ELF-1 (cell line): ENCODE measurements at places on chromosomes 3 and 15.

GRCh38 chr15:99961011-99961441 is 227.8 kb upstream of the LYSMD4 start:
- peak; percentile 33 for DNase-seq

DNA sequence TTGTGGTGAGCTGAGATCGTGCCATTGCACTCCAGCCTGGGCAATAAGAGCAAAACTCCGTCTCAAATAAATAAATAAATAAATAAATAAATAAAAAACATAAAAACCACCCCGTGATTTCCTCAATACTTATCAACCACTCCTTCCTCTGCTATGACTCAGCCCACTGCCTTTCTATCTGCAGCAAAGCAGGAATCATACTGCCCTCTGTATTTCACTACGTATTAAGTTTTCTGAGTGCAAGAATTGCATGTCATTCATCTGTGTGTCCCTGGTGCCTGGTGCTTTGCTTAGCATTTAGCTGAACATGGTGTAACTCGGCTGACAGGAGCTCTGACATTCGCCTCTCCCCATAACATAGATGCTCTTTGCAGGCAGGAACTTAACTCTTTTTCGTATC is 7.1 kb downstream of the LSG1 start:
- no peak for DNase-seq

- DNase-seq, result no peak
Observed at GRCh38 chr3:124336067-124336656, 344.2 kb upstream of the ROPN1 start.

GRCh38 chr15:58432401-58432800 is 610 bp downstream of the LIPC start:
- DNase-seq, result no peak

DNA sequence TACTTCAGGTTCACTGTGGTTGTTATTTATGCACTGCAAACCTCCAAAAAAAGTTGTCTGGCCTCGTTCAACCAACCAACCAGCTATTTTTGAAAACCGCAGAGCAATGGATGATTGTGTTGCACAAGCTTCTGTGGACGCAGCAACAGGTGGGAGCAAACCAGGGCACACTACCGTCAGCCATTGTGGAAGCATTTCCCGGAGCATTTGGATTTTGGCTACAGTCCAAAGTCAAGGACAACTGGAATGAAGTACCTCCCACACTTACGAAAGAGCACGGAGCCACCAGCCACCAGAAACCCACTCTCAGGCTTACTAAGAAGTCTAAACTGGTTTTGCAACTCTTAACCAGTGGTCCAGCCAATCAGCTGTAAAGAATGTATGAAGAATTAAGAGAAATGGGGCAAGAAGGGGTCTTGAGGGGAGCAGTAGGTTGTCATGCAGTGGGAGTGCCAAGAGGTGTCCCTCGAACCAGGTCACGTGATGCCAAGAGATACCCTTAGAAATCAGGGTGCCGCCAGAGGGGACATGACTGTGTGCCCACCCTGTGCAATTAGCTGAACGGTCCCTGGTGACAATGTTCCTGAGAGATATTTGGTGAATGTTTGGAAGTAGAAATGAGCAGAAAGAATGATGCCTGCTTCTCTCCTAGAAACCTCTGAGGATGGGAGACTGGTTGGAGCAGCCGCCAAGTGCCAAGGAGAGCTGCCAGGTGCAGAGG is 68.9 kb upstream of the PCSK6 start:
- DNase-seq, result no peak

DNA sequence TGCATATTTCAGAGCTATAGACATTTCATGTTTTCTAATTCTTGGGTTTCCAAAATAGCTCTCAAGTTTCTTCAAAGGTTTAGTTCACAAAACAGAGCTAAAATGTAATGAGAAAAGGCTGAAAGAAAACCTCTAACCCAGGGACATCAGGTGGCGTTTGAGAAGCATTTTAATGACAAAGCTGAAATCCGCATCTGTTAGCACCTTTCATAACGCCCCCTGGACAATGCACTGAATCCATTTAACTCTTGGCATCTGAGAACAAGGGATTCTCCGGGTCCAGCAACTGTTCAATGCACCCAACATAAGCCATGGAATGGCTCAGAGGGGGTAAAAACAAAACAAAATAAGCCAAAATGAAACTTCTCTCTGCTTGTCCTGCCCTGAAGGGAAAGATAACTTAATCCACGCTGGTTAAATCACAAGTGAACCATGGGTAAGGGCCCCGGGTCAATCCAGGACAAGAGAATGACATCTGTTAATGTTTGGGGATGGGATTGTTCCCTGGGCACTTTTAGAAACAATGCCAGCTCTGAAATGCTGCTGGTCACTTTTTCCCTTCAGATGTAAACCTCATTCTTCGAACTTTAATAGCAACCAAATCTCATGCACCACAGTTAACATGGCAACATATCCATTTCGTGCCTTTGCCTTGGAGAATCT is 466.2 kb upstream of the ADAMTS9 start:
- peak; percentile 38 for DNase-seq

GRCh38 chr3:114660808-114661207 is 367.0 kb downstream of the TIGIT start:
- no peak for DNase-seq

DNA sequence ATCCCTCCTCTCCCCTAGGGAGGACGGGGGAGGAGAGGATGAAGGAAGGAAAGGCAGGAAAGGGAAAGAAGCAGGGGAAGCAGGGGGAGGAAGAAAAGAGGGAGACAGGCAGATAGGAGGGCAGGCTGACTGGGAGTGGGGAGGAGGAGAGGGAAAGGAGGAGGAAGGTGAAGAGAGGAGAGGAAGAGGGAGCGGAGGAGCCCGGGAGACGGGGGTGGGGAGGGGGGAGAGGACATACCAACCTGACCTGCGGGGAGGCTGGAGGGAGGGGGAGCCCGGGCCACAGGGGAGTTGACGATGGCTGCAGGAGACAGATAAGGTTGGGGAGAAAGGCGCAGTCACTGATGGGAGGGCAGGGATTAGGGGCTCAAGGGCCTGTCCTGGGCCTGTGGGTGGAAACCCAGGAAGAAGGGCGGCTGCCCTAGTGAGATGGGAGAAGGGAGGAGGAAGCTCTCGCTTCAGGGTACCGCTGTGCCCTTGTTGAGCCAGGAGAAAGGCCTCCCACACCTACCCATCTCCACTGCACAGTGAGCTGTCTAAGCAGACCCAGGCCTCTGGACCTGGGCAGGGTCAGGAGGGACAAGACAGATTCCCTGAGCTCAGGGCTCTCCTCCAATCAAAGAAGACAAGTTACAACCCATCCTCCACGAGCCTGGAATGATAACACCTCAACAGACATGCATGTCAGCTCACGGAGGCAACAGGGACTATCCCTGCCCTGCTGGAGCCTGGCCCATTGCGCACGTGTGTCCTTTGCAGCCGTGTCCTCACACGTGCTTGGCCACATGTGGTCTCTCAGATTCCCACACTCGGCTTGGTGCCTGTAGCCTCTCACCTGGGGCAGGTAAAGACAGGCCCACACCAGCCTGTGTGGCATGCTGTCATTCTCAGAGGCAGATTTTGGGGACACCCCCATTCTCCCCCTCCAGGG is 27.9 kb downstream of the C3orf18 start:
- no peak for DNase-seq

DNA sequence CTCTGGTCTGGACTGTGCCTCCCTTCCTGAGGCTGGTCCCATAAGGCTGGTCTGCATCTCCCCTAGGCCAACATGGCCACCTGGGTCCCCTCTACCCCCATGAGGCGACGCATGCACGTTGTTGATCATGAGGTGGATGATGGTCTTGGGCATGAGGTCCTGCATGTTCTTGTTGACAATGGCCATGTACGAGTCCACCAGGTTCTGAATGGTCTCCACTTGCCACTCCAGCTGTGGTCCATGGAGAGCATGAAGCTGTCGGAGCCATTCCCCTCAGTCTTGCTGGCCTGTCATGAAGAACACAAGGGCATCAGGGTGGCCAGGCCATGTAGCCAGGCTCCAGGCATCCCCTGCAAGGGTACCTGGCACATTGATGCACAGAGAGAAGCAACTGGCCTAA is 27.1 kb upstream of the CSPG4 start:
- DNase-seq, result no peak

- no peak for DNase-seq
Observed at GRCh38 chr15:71612869-71613268, 197.5 kb upstream of the NR2E3 start.

DNA sequence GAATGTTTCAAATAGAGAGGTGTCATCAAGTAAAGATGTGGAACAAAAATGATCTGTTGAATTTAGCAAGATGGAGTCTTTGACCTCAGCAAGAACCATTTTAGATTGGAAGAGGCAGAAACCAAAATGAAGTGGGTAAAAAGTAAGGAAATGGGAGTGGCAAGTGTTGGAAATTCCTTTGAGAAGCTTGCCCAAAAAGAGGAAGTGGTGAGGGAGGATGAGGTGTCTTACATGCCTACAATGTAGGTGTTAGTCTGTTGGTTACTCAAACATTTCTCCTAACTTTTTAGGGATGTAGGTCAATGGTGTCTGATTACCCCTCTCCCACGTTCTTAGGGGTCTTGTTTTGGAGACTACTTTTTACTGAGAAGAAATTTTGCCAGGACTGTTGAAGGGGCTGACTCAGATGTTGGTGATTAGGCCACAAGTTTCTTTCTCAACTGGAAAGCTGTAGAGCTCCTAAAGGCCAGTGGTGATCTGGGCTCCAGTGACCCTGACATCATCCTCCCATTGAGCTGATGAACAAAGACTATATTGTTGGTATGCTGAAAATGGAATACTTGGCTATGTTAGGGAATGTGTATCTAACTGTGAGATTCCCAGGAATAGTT is 5.1 kb downstream of the PPP2R3A start:
- no peak for DNase-seq
